Common myeloid progenitor, CD34-positive (primary cell): ENCODE measurements at places on chromosomes 12 and 14.

GRCh38 chr12:67475725-67476124, 172.8 kb upstream of the DYRK2 start:
- no peak for DNase-seq
- H3K27ac ChIP-seq: no peak overlapping the region
- H3K36me3 ChIP-seq: no peaks in the 10 kb centered on the region
- no peak overlapping the region for H3K4me3 ChIP-seq
- H3K27me3 ChIP-seq: peaks cover 8% of the 10 kb centered on the region

GRCh38 chr14:36021030-36021422, 155.5 kb downstream of the PTCSC3 start:
- H3K27ac ChIP-seq: no peak overlapping the region
- H3K4me1 ChIP-seq: no peaks in the 10 kb centered on the region
- H3K4me3 ChIP-seq: no peak overlapping the region
- H3K27me3 ChIP-seq: peaks cover 2% of the 10 kb centered on the region

DNA sequence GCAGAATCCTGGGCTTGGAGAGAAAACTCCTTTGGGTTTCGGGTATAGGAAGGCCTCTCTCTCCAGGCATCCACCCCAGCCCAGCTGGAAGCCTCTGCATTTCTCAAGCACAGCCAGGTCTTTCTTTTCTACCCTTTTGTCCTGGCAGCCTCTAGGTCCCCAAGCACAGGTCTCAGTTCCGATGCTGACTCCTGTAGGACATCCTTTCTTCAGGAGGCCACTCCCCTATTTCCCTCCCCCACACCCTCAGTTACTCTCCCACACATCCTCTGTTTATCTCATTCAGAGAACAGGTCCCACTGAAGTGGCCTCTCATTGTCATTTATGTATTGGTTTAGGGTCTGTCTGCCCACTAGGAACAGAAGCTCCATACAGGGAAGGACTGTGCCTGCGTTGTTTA, 352.6 kb downstream of the VRK1 start:
- H3K4me1 ChIP-seq: no peaks in the 10 kb centered on the region
- peaks cover 3% of the 10 kb centered on the region for H3K27me3 ChIP-seq
- no peak for DNase-seq
- no peak overlapping the region for H3K27ac ChIP-seq
- no peak overlapping the region for H3K4me3 ChIP-seq

GRCh38 chr14:31781578-31781977, 220.4 kb downstream of the NUBPL start:
- H3K4me1 ChIP-seq: no peaks in the 10 kb centered on the region
- DNase-seq: no peak
- no peak overlapping the region for H3K27ac ChIP-seq
- no peaks in the 10 kb centered on the region for H3K27me3 ChIP-seq

- DNase-seq: no peak
- H3K27me3 ChIP-seq: no peaks in the 10 kb centered on the region
- H3K36me3 ChIP-seq: no peaks in the 10 kb centered on the region
- H3K27ac ChIP-seq: no peak overlapping the region
- no peaks in the 10 kb centered on the region for H3K4me1 ChIP-seq
Measured at GRCh38 chr12:100857971-100858370, 63.4 kb downstream of the ANO4 start.

- H3K36me3 ChIP-seq: peaks cover 32% of the 10 kb centered on the region
- H3K27ac ChIP-seq: peak overlapping the region; percentile 50
- H3K4me1 ChIP-seq: peaks cover 68% of the 10 kb centered on the region
- no peak for DNase-seq
- H3K4me3 ChIP-seq: no peak overlapping the region
Measured at GRCh38 chr12:11853126-11853525, 203.7 kb downstream of the ETV6 start.

GRCh38 chr14:74245292-74245691, 6.0 kb downstream of the VSX2 start:
- no peaks in the 10 kb centered on the region for H3K4me1 ChIP-seq
- no peak overlapping the region for H3K4me3 ChIP-seq
- no peaks in the 10 kb centered on the region for H3K36me3 ChIP-seq
- H3K27me3 ChIP-seq: no peaks in the 10 kb centered on the region

DNA sequence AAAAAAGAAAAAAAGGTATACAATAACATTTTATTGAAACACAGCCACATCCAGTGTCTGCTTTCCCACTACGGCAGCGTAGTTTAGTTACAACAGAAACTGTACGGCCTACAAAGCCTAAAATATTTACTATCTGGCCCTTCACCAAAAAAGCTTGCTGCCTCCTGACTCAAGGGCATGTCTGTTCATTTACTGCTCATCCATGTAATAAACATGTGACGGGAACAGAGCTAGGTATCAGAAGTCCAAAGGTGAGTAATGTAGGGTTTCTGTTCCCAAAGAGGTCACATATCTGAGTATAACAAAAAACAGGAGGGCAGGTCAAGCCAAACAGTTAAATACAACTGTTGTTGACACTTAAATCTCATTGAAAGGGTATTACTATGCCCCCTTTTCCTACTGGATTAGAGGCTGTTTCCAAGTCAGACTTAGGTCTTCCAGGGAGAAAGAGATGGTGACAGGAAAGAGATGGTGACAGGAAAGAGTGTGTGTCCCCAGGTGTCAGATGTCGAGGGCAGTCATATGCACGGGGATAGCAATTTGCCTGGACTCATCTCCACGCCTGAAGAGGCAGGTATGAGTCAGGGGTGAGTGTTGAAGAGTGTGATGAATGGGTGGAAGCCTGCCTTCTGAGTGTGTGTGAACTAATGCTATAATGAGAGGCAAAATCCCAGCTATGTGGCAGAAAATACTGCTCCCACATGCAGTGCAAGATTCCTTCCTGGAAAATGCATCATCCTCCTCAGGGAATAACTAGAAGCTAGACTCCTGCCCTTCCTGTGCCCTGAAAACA, 77.7 kb downstream of the MAP3K9 start:
- no peaks in the 10 kb centered on the region for H3K27me3 ChIP-seq
- H3K4me1 ChIP-seq: no peaks in the 10 kb centered on the region
- no peak for DNase-seq
- no peak overlapping the region for H3K4me3 ChIP-seq
- H3K36me3 ChIP-seq: peaks cover 2% of the 10 kb centered on the region

- DNase-seq: no peak
- no peak overlapping the region for H3K27ac ChIP-seq
- no peaks in the 10 kb centered on the region for H3K36me3 ChIP-seq
Measured at GRCh38 chr12:50061946-50062686, 4.7 kb downstream of the ASIC1 start.

GRCh38 chr12:23126794-23127193, 501.8 kb downstream of the ETNK1 start:
- no peaks in the 10 kb centered on the region for H3K27me3 ChIP-seq
- H3K4me3 ChIP-seq: no peak overlapping the region
- no peaks in the 10 kb centered on the region for H3K4me1 ChIP-seq

DNA sequence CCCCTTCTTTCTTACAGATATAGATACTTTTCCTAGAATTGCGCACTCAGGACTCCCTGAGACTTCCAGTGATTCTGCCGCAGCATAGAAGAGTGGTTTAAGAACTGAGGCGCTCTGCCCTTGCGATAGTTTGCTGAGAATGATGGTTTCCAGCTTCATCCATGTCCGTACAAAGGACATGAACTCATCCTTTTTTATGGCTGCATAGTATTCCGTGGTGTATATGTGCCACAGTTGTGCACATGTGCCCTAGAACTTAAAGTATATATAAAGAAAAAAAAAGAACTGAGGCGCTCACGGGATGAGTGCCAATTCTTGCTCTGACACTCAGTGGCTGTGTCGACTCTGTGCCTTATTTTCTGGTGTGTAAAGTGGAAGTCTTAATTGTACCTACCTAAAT, 1.4 kb upstream of the CPM start:
- H3K27ac ChIP-seq: no peak overlapping the region
- no peak overlapping the region for H3K4me3 ChIP-seq
- H3K27me3 ChIP-seq: peaks cover 19% of the 10 kb centered on the region
- no peaks in the 10 kb centered on the region for H3K36me3 ChIP-seq
- H3K4me1 ChIP-seq: peaks cover 11% of the 10 kb centered on the region

DNA sequence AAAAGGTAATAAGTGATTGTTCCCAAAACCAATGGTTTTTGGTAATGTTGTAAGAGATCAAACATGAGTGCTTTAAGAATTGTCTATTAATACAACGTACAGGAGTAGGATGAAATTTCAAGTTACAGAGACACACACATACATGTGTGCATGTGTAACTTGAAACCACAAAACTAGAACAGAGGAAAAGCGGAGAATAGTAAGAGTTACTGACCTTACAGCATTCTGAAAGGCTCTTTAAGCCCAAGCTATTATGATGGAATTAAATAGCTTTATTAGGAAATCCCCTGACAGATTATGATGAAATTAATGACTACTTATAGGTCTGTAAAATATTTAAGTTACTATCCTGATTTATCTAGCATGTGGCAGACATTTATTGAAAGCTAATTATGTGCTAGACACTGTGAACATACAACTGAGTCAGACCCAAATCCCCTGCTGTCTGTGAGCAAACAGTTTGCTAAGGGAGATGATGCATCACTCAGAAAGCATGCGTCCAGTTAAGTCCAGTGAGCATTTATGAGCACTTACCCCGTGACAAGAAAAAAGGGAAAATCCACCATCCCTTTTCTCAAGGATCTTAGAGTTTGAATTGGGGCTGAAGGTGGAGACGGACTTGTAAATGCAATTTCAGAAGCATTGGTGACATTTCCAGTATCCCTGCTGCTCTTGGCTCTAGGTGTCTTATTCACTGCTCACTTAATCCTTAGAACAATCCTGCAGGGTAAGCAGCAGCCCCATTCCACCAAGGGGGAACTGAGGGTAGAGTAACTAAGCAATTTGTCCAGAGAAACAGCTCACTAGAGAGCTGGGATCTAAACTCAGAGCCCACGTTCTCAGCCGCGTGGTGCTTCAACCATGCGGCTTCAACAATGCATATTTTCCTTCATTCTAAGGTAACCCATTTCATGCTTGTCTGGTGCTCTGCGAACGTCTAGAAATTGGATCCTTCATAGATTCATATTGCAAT, 117.4 kb downstream of the EML1 start:
- peaks cover 46% of the 10 kb centered on the region for H3K27me3 ChIP-seq
- H3K4me1 ChIP-seq: no peaks in the 10 kb centered on the region
- no peak for DNase-seq
- no peak overlapping the region for H3K27ac ChIP-seq
- no peak overlapping the region for H3K4me3 ChIP-seq

GRCh38 chr14:103819503-103820307, 27.7 kb downstream of the PPP1R13B start:
- H3K27ac ChIP-seq: no peak overlapping the region
- H3K4me1 ChIP-seq: no peaks in the 10 kb centered on the region
- H3K27me3 ChIP-seq: no peaks in the 10 kb centered on the region
- H3K36me3 ChIP-seq: no peaks in the 10 kb centered on the region
- no peak for DNase-seq

GRCh38 chr12:100229876-100230275, 29.3 kb downstream of the ACTR6 start:
- no peak overlapping the region for H3K4me3 ChIP-seq
- DNase-seq: no peak
- no peak overlapping the region for H3K27ac ChIP-seq
- H3K36me3 ChIP-seq: peaks cover 3% of the 10 kb centered on the region
- H3K4me1 ChIP-seq: no peaks in the 10 kb centered on the region
- no peaks in the 10 kb centered on the region for H3K27me3 ChIP-seq

- no peaks in the 10 kb centered on the region for H3K27me3 ChIP-seq
- no peaks in the 10 kb centered on the region for H3K36me3 ChIP-seq
- DNase-seq: peak; percentile 79
- no peak overlapping the region for H3K27ac ChIP-seq
- peaks cover 7% of the 10 kb centered on the region for H3K4me1 ChIP-seq
- no peak overlapping the region for H3K4me3 ChIP-seq
Measured at GRCh38 chr14:61525293-61526011, 169.9 kb upstream of the HIF1A start.

DNA sequence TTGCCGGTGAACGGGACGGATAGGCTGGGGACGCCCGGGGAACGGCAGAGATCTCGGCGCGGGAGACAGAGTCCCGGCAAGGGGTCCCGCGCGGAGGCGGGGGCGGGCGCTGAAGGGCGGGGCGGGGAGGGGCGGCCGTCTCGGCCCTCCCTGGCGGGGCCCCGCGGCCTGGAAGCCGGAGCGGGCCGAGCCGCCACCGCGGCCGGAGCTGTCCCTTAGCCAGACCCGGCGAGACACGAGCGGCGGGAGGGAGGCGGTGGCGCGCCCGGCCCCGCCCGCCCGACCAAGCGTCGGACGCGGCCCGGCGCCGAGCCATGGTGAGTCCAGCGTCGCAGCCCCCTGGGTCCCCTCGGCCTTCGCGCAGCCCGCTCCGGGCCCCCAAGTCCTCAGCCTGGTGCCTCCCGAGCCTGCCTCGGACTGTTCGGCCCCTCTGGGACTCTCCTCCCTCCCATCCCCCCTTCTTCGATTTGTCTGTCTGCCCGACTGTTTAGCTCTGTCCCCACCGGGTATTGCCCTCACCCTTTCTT, at the start of gene ARHGEF40:
Gene ARHGEF40 (plus strand): TSS at position 222 of the 527 bp plus-strand sequence. CDS start 93 bp downstream, at position 315.
- H3K4me3 ChIP-seq: peak within 1 kb of the TSS; percentile 77
- H3K4me1 ChIP-seq: peaks cover 41% of the 10 kb centered on the region
- peak; percentile 31 for DNase-seq
- no peak within 1 kb of the TSS for H3K27ac ChIP-seq
- H3K36me3 ChIP-seq: no peaks in the 10 kb centered on the region
- peaks cover 6% of the 10 kb centered on the region for H3K27me3 ChIP-seq

GRCh38 chr12:99917711-99918402, 66.9 kb downstream of the ANKS1B start:
- no peaks in the 10 kb centered on the region for H3K27me3 ChIP-seq
- no peak overlapping the region for H3K27ac ChIP-seq
- no peak overlapping the region for H3K4me3 ChIP-seq
- no peaks in the 10 kb centered on the region for H3K36me3 ChIP-seq

GRCh38 chr14:99129998-99130397, 142.0 kb downstream of the BCL11B start:
- no peaks in the 10 kb centered on the region for H3K36me3 ChIP-seq
- H3K27ac ChIP-seq: no peak overlapping the region
- H3K4me1 ChIP-seq: no peaks in the 10 kb centered on the region
- no peak overlapping the region for H3K4me3 ChIP-seq
- H3K27me3 ChIP-seq: peaks cover 5% of the 10 kb centered on the region

DNA sequence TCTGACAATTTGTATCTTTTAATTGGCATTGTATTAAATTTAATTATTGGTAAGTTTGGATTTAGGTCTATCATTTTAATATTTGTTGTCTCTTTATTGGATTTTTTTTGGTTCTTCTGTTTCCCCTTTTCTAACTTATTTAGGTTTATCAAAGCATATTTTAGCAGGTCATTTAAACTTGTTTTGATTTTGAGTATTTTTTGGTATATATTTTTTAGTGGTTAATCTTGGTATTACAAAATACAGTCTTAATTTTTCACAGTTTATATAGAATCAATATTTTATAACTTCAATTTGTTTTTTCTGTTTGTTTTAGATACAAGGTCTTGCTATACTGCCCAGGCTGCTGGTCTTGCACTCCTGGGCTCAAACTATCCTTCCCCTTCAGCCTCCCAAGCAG, 15.5 kb upstream of the ADGRD1 start:
- H3K4me3 ChIP-seq: no peak overlapping the region
- H3K27me3 ChIP-seq: peaks cover 12% of the 10 kb centered on the region
- no peaks in the 10 kb centered on the region for H3K36me3 ChIP-seq
- no peak overlapping the region for H3K27ac ChIP-seq
